ENCODE measurements at places on chromosomes 5 and 9. TPM values are rescaled to one million over a fixed set of nuclear protein-coding genes. Genes with fewer than 3 reads are reported as not detected.

- DNase-seq = no peak
These were observed 58.0 kb downstream of the TMEM215 start for GRCh38 chr9:32841314-32841713.

MARCOL gene
- not detected for total RNA-seq

DNA sequence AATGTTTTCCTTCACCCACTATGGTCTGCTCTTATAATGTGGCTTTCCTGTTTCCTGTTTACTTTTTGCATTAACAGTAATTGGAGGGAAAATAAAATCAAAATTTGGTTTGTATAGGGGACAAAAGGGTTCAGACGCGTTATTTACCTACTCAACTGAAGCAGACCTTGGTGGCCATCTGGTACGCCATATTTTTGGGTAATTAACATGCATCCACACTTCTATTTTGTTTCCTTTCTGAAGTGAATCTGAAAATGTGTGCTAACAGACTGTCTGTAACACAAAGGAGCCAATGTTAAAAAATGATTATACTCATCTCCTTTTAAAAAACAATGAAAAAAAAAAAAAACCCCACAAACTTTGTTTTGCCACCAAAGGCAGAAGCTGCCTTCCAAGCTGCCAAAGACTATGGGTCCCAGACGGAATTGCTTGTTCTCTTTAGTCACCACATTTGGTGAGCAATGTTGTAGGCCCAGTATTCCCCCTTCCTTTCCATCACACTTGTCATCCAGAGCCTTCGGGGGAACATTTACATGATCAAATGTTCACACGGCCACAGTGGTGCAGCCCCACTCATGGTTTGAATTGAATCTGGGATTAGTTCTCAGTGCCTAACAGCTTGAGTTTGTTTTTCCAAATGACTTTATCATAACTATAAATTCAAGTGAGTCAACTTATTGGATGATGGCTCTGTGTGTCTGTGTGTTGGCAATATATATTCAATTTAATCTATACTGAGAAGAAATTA is 323.7 kb upstream of the CD180 start:
- DNase-seq = no peak

DNA sequence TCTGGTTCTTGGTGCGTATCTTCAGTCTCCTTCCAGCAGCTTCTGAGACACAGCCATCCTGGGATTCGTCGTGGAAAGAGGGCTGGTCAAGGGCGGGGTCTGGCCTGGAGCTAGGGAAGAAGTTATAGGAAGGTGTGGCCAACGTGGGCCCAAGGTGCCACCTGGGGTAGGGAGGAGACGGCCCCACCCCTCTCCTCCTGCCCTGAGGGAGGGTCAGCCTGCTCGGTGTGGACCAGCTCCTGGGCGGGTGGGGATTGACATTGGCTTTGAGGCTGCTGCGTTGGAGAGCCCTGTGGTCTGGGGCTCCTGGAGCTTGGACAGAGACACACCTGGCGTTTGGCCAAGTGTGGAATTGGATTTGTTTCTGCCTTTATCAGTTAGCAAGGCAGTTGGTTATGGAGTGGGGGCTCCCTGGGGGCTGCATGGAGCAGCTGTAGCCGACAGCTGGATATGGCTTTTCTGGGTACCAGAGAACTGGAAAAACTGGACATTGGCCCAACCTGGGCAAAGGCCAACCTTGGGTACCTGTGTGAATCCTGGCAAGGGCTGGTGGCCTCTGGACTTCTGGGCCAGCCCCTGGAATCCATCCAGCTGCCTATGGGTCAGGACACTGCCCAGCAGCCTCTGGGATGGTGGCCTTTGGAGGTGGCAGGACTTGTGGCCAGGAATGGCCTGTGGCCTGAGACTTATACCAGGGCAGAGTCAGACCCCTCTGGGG is 75.7 kb upstream of the PPP1R26 start:
- no peak for DNase-seq

ALDH1A1 gene
- 0.30 TPM for total RNA-seq

GRCh38 chr9:90872835-90873294 is 71.2 kb downstream of the SYK start:
- DNase-seq = no peak

GRCh38 chr9:112411626-112412027 is 31.7 kb downstream of the HSDL2 start:
- DNase-seq = no peak

GRCh38 chr5:56607551-56607950 is 207.8 kb upstream of the MAP3K1 start:
- DNase-seq = no peak

PGM5 gene
- not detected for total RNA-seq

GRCh38 chr5:79189439-79190234 is 46.3 kb upstream of the JMY start:
- DNase-seq = no peak

DNA sequence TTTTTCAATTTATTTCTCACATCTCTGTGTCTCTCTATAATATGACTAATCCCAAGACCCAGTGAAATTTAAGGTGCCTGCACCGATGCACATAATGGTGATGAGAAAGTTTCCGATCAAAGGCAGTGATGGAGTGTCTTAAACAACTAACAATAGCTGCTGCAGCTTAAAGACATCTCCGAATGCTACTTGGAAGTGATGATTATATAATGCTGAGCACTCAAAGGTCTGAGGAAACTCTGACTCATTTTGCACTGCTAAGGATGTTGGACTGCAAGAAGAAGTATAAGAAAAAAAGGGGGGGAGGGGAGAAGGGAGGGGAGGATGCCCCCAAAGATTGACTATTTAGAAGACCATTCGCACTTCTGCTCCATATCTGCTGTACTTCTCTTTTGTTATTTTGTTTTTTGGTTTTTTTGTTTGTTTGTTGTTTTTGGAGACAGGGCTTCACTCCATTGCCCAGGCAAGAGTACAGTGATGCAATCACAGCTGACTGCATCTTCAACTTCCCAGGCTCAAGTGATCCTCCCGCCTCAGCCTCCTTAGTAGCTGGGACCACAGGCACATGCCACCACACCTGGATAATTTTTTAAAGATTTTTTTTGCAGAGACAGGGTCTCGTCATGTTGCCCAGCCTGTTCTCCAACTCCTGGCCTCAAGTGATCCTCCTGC is 192.2 kb downstream of the HSD17B3 start:
- no peak for DNase-seq
